ENCODE measurements at places on chromosomes 5 and 9.

- no peak for DNase-seq
Observed at GRCh38 chr5:42604171-42604711, 152.4 kb upstream of the CCDC152 start.

DNA sequence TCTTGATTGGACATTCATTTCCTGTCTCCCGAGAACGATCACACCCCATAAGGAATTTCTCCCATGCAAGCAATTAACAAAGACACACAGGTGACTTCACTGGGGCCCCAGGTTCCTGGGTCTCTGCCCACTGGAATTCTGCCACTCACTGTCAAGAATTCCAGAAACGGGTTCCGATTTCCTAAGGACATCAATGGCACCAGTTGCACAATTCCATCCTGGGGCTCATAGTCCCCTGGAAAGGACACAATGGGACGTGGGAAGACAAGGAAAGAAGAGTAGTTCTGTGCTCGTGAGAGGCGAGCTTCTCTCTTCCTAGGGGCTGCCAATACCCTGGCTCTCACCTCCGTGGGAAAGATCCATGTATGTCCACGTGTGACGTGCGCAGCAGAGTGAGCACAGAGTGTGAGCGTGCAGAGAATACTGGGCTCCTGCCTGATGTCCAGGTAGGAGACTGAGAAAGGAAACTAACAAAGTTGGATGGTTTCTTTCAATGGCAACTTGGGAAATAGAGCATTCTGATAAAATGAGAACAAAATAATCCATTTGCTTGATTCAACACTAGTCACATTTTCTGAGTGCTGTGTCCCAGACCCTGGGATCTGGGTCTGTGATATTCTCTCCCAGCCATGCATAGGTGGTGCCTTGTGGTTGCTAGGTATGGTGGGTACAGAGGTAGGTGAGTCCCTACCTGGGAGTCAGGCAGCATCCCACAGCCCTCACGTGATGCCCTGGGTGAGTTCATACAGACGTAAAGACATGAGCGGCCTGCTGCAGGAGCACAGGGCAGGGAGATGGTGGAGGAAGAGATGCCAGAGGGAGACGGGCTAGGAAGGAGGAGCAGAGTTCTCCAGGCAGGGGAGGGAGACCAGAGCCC, 159.8 kb downstream of the COL23A1 start:
- no peak for DNase-seq

DNA sequence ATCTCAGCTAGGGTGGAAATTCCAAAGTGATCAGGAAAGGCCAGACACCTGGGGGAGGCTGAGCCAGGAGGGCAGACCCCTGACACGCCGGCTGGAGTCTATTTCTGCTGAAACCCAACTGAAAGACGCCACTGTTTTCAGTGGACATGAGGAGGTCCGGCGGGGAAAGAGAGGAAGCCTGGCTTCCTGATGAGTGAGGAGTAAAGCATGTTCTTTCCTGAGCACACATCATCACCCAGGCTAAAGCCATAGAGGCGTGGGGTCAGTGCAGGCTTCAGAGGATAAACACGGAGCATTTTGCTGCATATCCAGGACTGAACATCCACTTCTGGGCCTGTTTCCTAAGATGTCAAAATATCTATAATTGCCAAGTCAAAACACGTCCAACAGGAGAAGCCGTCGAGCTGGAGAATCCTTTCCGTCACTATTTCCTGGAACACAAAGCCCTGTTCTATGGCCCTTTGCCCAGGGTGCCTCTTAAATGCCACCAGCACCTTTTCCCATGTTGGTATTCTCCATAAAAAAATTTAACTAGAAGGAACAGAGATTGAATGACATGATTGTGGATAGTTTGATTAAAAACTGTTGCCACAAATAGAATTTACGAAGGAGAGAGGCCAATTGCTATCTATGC, 597.9 kb upstream of the ADAMTS16 start:
- peak; percentile 41 for DNase-seq

DNA sequence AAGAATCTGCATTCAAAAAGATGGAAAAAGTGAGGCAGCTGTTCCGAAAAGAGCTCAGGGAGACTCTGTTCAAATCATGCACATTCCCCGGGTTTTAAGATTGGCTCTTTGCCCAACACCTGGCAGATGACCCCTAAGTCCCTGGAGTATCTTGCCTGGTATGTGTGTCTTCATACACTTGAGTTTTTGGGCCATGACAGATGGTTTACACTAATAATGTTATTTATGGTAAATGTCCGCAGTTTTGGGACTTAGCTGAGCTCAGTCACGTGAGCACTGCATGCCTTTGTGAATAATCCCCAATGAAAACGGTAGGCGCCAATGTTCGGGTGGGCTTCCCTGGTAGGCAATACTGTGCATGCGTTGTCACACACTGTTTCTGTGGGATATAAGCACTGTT, 316.1 kb downstream of the PRDM9 start:
- no peak for DNase-seq

DNA sequence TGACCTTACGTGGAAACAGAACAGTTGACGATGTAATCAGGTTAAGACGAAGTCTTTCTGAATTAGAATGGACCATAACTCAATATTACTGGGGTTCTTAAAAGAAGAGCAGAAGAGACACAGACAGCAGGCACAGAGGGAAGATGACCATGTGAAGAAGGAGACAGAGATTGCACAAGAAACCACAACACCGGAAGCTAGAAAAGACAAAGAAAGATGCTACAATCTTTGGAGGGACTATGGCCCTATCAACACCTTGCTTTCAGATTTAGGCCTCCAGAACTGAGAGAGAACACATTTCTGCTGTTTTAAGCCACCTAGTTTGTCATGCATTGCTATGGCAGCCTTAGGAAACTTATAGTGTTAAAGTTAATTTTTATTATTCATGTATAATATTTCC, 27.1 kb downstream of the CDH9 start:
- DNase-seq, result no peak

DNA sequence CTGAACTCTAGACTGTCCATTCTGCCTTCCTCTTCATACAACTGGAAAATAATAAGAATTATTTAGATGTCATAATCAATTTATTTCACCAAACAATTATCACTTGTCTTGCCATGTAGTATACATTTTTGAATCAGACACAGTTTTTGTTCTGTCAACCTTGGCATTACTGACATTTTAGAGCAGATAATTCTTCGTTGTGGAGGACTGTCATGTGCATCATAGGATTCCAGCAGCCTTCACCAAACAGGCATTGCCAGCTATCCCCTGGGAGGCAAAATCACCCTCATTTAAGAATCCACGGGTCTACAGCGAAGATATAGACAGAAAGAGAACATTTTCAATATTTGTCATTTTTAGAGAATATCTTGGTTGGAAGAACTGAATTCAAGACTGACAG, 293.9 kb downstream of the KDM4C start:
- DNase-seq, result no peak

- no peak for DNase-seq
Observed at GRCh38 chr9:20863945-20864344, 167.5 kb downstream of the HACD4 start.

- DNase-seq, result no peak
Observed at GRCh38 chr9:5205071-5205470, 19.6 kb upstream of the INSL6 start.

DNA sequence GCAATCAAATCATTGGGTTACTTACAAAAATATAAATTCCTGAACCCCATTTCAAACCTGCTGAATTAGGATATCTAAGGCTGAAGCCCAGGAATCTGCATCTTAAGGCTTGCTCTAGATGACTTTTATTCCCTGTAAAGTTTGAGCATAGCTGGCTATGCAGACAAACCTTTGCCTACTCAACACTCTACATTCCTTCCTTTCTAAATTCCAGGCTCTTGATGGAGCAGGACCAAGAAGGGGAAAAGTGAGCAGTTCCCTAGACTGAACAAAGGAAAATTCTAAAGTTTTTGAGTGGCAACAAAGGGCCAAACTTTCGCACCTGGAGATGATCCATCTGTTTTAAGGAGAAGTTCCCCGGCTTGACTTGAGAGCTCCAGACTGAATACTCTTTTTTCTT, 9.8 kb upstream of the ADRA1B start:
- no peak for DNase-seq

GRCh38 chr5:73899055-73899454, 273.1 kb downstream of the ARHGEF28 start:
- DNase-seq, result no peak

DNA sequence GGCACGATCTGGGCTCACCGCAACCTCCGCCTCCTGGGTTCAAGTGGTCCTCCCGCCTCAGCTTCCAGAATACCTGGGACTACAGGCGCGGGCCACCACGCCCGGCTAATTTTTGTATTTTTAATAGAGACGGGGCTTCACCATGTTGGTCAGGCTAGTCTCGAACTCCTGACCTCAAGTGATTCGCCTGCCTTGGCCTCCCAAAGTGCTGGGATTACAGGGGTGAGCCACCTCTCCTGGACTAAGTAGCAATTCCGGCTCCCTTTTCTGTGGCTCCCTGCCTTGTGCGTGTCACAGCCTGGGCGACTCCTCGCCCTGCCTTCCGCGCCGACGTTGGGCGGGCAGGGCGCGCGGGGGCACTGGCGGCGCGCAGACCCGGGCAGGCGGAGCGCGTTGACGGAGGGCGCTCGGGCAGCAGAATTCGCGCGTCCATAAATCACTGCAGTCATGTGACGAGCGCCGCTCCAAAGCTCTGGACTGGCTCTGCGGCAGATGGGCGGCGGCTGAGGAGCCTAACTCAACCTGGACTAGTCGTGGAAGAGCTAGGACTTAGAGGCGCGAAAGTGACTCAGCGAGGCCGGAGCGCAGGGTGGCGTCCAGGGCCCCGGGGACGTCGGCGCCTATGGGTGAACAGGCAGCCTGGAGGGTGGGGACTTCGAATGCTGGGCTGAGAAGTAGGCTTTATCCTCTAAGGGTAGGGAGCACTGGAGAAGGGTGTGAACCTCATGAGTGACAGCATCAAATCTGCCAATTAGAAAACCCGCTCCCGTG, 1.4 kb upstream of the CIZ1 start:
- DNase-seq, result peak; percentile 87

DNA sequence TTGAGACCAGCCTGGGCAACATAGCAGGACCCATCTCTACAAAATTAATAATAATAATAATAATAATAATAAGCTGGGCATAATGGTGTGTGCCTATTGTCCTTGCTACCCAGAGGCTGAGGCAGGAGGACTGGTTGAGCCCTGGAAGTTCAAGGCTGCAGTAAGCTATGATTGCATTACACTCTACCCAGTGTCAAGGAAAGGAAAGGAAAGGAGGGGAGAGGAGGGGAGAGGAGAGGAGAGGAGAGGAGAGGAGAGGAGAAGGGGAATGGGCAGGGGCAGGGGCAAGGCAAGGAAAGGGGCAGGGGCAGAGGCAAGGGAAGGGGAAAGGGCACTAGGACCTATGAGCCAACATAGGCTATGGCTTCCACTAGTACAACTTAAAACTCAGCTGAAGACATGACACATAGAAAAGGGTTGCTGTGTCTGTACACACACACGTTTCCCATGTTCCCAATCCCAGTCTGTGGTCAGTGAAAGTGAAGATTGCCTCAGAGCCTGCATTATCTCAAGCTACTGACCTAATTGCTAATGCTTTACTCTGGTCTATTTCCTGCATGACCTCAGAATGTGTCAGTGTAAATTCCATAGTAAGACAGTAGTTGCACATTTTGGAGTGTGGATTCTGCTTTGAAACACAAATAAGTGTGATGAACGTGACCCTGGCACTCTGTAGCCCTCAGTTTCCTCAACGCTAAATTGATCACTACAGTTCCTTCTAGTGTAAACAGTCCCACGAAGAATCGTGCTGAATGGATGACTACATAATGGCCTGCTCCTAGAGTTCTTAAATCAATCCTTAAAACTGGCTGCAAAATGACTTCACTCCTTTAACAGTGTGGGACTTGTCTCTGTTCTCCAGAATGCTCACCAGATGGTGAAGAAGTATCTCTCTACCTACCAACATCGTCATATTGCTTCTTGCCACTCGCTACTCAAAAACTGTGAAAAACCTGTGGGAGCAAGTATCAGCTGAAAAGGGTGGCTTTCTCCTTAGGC, 497.0 kb downstream of the RAB3C start:
- DNase-seq, result no peak

DNA sequence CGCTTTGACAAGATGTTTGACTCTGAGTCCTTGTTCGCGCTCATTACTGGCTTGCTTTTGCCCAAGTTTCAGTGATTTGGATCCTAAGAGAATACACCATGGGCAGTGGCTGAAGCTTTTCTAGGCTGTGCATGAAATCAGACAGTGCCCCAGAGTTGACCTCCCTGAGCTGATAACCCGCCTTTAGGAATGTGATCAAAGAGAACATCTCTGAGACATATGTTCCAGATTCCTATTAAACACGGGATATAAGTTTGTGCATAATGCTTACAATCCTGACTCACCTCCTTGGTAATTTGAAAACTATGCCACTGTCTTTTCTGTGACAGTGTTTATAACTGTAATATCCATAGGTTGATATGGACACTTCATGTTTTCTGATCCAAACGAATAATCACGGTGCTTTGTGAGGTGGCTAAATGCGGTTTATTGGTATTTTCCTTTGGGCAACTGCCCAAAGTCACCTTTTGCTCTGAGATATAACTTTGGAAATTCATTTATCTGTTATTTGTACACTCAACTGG, 732.9 kb downstream of the MTRR start:
- DNase-seq, result no peak

DNA sequence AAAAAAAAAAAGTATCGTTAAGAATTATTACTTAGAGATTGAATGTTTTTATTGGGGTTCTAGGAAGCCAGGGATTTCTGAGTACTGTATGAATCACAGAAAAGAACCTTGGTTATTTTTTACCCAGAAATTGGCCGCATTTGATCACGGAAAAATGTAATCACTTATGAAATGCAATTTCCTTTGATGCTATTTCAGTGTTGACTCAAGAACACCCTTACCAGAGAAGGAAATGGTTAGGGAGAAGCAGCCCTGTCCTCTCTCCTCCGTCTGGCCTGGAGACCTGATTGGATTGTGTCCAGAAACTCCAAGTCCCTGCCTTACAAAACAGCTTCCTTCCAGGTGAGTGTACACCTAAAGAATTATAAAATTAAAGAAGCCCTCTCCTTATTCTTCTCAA, 116.7 kb downstream of the MED10 start:
- DNase-seq, result no peak

DNA sequence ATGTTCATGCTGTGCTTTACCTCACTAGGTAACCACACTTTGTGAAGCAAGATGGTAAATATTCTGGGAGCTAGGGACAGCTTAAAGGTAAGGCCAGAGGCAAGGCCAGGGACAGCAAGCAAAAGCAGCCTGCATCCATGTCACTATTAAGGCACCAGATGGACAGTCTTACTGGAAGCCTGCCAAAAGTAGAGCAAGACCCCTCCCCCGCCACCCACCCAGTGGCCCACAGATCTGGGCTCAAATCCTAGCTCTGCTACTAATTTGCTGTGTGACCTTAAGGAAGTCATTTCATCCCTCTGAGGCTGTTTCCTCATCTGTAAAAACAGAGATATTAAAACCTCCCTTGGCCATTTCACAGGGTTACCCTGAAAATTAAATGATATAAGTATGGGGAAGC, 13.2 kb upstream of the ERMP1 start:
- no peak for DNase-seq
